ENCODE measurements at places on chromosomes 16 and 17.

GRCh38 chr17:65283704-65284103, 146.5 kb downstream of the RGS9 start:
- DNase-seq = no peak

DNA sequence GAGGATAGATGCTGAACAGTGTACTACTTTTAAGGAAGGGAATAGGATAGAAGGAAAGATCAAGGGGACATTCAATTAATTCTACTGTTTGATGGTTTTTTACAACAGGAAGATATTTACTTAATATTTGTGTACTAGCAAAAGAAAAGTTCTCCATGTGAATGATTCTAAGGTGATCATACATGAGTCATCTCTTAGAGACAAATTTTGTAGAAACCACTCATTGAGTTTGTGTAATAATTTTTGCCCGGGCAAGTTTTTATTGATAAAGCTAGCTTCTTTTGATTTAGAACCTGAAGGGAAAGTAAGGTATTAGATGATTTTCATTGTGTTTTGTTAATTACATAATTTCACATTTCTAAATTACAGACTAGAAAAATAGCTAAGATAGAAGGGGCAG, 172.8 kb upstream of the PSMD7 start:
- DNase-seq = no peak

- DNase-seq = no peak
These were observed at the start of gene TMEM238L for GRCh38 chr17:10803830-10804475. Gene TMEM238L, minus strand, starts transcription at chr17:10804099. Its CDS starts 136 bp downstream, at chr17:10803963.

- DNase-seq = no peak
These were observed 316.2 kb downstream of the WWOX start for GRCh38 chr16:78415669-78416068.

DNA sequence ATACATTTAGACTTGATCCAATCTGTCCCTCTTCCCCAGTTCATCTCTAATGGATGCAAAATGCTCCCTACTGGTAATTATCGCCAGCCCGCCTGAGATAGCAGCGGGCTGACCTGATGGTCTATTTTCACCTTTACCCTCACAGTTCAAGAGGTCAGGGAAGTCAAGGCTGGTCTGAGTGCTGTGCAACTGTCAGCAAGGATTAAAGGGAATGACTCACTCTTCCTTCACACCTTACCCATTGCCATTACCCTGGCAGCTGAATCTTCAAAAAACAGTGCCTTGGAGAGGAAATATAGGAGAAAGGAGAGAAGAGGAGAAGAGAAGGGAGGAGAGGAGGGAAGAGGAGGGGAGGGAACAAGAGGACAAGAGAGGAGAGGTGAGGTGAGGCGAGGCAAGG, 36.3 kb downstream of the GRB7 start:
- DNase-seq = peak; percentile 71

GRCh38 chr17:14316126-14316832, 15.4 kb downstream of the HS3ST3B1 start:
- no peak for DNase-seq

GRCh38 chr17:63437287-63438091, 8.6 kb downstream of the CYB561 start:
- no peak for DNase-seq

DNA sequence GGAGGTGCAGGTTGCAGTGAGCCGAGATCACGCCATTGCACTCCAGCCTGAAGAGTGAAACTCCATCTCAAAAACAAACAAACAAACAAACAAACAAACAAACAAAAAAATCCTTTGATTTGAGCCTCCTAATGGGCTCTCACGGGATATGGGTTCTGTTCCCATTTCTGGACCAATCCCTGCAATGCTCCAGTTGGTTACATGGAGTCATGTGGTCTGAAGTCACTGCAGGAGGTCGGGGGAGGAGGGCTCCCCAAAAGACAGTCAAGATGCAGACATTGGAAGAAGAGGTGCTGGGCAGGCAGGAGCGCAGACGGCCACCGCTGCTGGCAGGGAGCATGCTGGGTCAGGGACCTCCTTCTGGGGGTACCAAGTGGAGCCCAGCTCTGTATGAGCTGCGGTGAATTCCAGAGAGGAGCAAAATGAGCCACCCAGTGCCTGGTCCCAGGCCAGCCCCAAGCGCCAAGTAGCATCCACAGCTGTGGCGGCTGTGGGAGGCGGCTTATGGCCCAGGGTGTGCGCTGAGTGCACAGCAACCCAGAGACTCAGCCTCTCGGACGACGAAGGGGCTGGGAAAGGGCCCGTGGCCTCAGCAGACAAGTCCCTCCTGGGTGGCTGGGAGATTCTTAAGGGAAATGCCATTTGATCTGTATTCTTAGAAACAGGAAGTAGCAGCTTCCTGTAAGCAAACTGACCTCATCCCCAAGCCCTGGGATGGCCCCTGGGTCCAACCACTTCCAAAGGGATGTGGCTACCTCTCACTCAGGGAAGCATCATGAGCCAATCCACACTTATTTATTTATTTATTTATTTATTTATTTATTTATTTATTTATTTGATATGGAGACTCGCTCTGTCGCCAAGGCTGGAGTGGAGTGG, 19.6 kb upstream of the ATP2A3 start:
- no peak for DNase-seq

GRCh38 chr16:77585379-77586251, 136.7 kb upstream of the NUDT7 start:
- DNase-seq = peak; percentile 78

All from activated CD4-positive, alpha-beta T cell treated with anti-CD3 and anti-CD28 coated beads, Interleukin-10, Interleukin-2, amounts not matched to agents 100 ng/mL and 50 ng/mL, durations not matched to agents 16 hours and 8 hours (primary cell).